Stimulated activated CD8-positive, alpha-beta memory T cell treated with anti-CD3 and anti-CD28 coated beads, Interleukin-4, amount 100 ng/mL, for 1 hour (primary cell): ENCODE measurements at places on chromosomes 3 and 15.

DNA sequence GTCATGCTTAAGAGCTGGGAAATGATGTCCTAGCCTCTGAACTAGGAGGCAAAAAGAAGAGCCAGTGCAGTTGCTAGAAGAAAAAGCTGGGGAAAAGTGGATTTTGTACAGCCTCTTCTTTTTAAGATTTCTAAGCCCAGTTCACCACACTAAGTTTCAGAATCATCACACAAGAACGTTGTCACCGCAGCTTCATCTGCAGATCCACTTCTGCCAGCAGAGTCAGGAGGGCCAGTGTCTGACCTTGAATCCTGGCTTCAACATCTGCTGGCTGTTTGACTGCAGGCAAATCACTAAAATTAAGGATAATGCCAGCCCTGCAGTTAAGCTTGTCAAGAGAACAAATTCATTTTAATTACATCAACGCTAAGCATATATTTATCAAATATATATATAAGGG is 36.2 kb downstream of the HDC start:
- DNase-seq: no peak

DNA sequence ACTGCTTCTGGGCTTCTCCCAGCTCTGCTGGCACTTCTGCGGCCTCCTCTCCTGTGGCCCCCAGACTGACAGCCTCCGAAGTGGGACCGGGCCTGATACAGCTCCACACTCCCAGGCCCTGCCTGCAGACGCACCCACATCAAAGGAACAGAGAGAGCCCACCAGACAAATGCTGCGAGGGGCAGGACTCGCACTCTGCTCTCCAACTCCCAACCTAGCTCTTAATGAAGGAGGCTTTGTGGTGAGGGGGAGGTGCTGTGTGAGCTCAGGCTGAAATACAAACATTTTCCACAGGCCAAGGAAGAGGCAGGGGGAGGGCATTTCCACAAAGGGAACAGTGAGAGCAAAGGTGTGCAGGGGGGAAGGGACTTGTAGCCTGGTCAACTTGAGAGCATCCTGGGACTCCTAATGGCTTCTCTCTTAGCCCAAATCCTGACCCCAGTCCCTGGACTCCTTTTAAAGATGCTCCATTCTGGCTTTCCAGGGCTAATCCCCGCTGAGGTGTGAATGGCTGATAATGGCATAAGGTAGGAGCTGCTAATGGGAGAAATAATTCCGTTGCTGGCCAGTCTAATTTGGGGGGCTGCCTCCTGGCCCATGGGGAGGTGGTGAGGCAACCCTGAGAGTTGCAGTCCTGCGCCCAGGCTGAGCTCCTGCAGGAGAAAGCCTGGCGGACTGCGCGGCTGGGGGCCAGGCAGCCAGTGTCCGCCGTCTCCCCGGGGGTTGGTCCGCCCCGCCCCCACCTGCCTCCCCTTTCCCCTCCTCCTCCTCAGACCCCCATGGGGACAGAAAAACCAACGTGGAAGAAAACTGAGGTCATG is 9.6 kb downstream of the LINGO1 start:
- DNase-seq: no peak

DNA sequence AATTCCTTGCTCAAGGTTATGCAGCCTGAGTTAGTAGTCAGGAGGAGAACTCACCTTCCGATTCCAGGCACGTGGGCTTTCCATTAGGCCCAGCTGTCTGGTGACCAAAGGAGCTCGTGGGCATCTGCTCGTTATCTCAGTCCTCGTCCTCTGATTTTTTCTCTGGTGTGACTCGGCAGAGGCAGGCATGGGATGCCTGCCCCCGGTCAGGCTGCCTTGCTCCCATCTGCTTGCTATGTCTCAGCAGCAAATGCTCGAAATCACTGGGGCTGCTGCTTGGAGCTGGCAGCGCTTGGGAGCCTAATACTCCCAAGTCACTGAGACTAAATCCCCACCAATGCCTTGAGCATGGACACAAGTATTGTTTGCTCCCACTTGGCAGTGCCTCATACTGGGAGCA is 84.5 kb upstream of the NMNAT3 start:
- DNase-seq: no peak

DNA sequence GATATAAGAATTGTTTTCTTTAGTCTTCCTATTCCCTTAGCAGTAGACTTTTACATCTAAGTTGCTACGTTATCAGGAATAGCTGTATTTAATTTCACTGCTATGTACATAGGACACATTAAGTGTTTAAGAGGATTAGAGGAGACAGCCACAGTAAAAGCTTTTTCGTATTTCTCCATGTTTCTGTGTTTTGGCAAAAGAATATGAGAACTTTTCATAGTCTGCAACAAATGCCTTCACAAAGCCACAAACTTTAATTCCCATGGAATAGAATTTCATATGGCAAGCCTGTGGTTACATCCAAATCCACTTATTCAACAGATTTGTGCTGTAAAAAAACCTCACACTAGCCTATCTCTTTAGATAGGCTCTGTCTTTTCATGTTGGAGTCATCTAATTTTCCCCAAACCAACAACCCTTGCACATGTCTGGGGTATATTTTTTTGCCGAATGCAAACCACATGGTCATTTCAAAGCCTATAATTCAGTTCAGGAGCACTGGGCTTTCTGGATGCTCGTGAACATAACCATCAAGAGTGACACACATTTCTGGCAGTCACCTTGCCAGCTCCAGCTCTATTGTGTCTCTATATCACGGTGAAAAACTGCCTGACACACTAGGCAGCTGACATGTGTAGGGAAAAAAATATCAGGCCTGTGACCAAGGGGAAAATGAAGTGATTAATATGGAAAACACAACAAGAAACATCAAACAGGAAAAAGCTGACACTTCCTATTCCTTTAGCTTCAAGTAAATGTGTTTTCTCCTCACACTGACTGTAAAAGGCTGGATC is 19.2 kb downstream of the PLD1 start:
- DNase-seq: no peak

- DNase-seq: no peak
These were observed 432.6 kb upstream of the PROK2 start for GRCh38 chr3:72217570-72217969.
